KBM-7 (cell line): ENCODE measurements at places on chromosomes 5 and 9.
A peak's percentile ranks its signal among the peaks of the same experiment; 100 is the strongest.

DNA sequence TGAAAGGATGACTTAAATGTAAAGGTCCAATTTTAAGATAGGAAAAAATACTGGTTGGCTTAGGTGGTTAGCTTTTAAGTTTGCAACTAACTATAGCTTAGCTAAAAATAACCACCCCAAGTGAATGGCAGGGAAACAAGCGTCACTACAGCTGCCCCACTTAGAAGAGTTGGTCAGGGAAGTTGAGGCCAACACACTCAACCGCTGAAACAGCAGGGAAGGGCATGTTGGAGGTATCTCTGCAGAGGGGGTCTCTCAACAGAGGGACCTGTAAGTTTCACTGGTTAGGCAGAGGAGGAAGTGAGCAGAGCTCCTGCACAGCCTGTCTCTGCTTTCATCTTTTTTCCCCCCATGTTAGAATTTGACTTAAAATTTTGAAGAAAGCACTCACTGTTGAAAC, 75.3 kb downstream of the LHFPL2 start:
- DNase-seq = peak; percentile 32

DNA sequence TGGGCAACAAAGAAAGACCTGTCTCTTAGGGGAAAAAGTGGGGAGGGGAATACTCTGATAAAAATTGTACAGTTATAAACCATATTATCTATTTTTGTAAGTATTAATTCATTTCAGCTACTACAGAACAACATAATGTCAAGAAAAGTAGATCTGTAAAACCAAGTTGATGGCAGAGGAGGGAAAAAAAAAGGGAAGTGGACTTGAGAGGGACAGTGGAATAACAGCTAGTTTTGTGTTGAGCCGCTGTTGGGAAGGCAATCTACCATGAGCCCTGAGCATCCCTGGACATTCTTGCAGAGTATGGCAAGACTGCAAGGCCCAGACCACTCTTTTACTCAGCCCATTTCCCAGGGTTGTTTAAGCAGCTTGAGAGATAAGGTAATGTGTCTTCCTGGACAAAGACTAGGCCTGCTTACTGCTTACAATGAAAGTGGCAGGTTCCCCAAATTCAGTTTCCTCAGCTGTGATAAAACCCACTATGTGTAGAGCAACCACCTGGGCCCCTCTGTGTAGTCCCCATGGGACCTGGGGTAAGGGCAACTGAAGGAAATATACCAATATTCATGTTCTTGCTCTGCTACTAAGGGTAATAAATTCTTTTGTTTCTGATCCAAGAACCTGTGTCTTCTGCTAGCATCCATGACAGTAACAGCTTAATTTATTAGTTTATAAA, 25.0 kb downstream of the CEP120 start:
- no peak for DNase-seq

- DNase-seq = no peak
Observed at GRCh38 chr5:90440644-90441043, 31.1 kb upstream of the CETN3 start.

- no peak for DNase-seq
Observed at GRCh38 chr5:117131048-117131679, 556.5 kb upstream of the SEMA6A start.

GRCh38 chr5:139695178-139695573, 47.0 kb downstream of the CXXC5 start:
- DNase-seq = no peak

GRCh38 chr5:153404747-153405146, 85.7 kb upstream of the GRIA1 start:
- DNase-seq = no peak

DNA sequence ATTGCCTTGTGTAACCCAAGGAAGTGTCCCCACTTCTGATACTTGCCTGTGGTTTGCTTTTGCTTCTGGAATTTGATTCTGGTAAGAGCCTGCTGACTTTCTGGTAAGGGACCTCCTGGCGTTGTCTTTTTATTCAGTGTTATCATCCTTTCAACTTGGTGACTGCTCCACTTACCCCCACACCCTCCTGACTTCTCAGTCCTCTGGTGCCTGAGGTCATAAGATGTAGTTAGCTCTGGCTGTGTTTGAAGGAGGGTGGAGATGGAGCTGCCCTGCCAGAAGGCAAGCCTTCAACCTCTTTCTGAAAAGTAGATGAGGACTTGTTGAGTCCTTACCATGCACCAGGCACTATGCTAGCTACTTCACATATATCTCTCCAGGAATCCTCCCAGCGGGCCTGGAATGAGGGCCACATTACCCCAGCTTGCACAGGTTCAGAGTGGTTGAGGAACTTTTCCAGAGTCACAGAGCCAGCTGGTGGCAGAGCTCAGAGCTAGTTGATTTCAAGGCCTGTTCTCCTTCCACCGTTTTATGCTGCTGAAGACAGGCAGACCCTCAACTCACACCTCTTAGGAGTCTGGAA, 45.2 kb upstream of the PITX1 start:
- no peak for DNase-seq

GRCh38 chr9:99491408-99492158, 269.5 kb downstream of the SEC61B start:
- no peak for DNase-seq
